Activated CD4-positive, alpha-beta T cell treated with anti-CD3 and anti-CD28 coated beads, Interleukin-2, amount 50 U/mL, for 1 hour (primary cell): ENCODE measurements at places on chromosomes 1 and 21.

- no peak for DNase-seq
These were observed 3.2 kb downstream of the USP25 start for GRCh38 chr21:15732996-15733329.

DNA sequence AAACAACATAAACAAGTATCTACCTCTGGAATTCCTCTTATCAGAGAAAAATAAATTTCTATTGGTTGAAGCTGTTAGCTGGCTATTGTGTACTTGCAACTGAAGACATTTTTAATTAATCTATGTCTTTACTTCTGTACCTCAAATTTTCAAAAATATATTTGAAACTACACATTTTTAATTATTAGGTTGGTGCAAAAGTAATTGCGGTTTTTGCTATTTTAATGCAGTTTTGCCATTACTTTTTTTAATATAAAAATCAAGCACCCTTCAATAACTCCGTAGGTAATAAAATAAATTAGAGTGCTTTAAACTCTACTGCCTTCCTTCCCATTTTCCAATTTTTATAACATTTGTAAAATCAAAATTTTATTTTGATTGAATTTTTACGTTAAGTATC, 262.1 kb upstream of the DUSP10 start:
- no peak for DNase-seq

- no peak for DNase-seq
These were observed 25.6 kb downstream of the MEF2D start for GRCh38 chr1:156474966-156475365.

GRCh38 chr1:164781972-164782371, 223.0 kb downstream of the PBX1 start:
- DNase-seq, result no peak

DNA sequence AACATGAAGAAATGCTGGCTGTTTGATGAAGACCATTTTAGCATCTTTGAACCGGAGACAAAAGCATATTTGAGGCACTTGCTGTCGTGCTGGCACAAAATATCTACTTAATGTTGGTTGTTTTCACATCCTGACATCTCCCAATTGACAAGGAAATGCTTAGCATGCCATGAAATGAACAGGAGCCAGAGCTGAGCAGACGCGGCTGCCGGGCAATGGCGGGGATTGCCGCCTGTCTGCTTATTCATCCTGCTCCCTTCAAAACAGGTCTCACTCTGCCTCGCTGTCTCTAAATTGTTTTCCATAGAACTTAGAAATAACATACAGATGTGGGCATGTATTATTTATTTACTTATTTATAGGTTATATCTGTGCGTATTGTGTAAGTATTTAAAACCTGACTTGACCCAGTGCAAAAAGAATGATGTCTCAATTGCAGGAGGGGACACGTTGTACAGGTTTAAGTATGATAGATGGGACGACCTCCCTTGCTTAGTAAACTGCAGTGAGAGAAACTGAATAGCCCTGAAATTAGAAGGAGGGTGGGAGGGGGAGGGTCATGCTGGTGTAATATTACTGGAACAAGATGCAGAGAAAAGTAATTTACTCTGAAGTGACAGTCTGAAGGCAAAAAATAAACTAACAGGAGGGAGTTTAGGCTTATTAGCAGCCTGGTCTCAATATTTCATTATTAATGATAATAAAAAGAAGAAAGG, 590.4 kb upstream of the PLXNA2 start:
- DNase-seq, result no peak

- DNase-seq, result no peak
These were observed 62.9 kb downstream of the SEC16B start for GRCh38 chr1:177907000-177907399.

GRCh38 chr1:41355761-41356160, 5.5 kb upstream of the FOXO6 start:
- no peak for DNase-seq
